SHP77 (cell line): ENCODE measurements at places on chromosomes 6 and 20.

DNA sequence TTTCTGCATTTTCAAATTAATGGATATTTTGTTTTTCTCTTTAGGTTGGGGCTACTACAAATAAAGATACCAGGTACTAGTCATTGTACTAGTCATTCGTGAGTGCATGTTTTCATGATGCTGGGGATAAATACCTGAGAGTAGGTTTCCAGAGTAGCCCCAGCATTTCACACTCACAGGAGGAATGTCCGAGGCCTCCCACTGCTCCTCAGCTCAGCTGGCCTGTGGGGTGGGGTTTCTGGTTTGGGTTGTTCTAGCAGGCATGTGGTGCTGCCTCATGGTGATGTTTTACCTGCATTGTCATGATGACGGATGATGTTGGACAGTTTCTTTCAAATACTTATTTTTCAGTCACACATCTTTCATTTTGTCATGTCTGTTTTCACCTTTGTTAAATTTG is 144.5 kb downstream of the SMOC2 start:
- DNase-seq: no peak

DNA sequence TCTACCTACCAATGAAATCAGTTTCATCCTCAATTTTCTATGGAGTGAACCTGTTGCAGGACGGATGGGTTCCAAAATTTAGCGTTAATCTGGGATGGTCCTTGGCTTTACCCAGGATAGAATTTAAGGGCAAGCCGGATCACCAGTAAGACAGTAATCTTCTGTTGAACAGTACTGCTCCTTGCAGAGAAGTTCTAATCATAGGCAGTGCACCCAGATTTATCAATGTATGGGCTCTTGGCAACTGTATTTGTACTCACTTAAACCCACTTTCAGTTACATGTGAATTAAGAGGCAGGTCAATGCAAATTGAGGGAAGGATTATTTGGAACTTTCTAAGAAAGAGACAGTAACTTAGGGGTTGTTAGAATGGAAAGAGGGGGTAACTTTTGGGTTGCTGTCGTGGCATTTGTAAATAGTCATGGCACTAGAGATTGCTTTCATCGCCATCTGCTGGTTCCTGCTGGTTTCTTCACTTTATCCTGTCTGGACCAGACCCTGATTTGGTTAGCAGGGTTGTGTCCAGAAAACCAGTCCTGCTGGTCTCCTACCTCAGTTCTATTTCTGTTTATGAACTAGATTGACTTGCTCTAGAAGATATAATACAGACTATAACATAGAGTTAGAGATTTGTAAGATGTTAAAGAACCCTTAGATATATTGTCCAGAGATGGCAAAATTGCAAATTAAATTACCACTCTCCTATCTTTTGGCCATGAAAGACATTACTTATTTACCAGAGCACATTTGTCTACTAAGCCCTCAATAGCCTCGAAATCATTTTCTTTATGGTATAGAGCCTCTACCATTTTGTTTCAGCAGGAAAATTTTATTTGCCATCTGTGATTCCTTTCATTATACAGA is 646.3 kb downstream of the UTRN start:
- peak; percentile 24 for DNase-seq

DNA sequence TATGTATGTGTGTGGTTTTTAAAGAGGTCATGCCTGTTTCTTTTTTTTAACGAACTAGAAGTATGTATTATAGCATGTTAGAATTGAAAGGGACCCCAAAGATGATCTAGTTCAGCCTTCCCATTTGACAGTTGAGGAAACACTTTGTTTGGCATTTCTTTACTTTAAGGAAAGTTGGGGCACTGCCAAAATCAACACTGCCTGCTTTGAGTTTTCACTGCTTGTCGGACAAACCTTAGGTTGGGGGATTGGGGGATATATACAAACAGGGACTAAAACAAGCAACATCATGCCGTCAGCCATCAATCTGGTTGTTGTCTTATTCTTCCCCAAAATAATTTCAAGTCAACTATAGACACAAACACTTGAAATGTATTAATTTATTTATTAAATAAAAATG is 14.1 kb upstream of the CALHM6 start:
- DNase-seq: peak; percentile 11

DNA sequence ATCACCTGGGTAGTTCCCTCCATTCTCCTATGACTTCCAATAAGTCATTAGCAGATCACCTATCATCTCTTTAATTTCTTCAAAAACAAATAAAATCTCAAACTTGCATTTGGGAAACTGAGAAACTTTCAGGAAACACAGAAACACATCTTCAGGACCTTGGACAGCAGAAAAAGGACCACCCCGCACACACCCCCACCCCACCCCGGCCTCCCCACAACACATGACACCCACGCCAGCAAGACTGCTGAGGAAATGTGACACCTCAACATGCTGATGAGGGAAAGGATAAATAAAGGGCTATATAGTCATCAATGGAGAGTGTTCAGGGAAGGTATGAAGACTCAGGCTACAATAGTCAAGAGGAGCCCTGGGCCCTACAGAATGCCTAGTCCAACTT is 15.6 kb upstream of the TRIM39 start:
- DNase-seq: no peak

GRCh38 chr20:37299718-37300528 is 10.5 kb downstream of the MANBAL start:
- DNase-seq: no peak

- DNase-seq: no peak
Observed at GRCh38 chr6:18293076-18293904, 29.0 kb upstream of the DEK start.

GRCh38 chr6:108797951-108798669 is 50.1 kb upstream of the ARMC2 start:
- DNase-seq: no peak

- DNase-seq: no peak
Observed at GRCh38 chr6:155080881-155081845, 86.0 kb downstream of the TIAM2 start.

GRCh38 chr20:23484081-23484480 is 6.8 kb upstream of the CST8 start:
- DNase-seq: no peak

DNA sequence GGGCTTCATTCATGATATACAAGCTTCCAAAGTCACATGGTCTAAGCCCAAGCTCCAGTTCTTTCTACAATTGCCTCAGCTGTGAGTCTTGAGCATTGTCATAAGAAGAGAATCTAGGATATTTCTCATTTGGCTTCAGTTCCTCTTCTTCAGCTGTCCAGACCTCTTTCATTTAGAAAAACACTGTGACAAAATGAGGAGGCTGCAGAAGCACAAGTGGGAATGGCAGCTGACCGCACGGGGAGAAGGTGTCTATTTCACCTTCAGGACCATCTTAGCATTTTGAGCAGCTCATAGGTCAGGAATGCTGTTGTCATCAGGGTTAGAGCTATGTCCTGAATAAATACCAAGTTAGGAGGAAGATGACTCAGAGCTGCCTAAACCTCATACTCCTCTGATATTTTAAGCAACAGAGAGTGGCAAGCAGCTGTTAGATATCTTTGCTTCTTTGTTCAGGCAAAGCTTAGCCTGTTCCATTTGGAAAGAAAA is 390.1 kb upstream of the CITED2 start:
- DNase-seq: no peak
